ENCODE measurements at places on chromosomes 7 and 10.

- DNase-seq, result no peak
Measured at GRCh38 chr7:92042056-92042737, 92.1 kb downstream of the CYP51A1 start.

- no peak for DNase-seq
Measured at GRCh38 chr10:62075912-62076311, 174.4 kb downstream of the ARID5B start.

GRCh38 chr7:40231796-40232195 lies 97.0 kb downstream of the SUGCT start:
- no peak for DNase-seq

DNA sequence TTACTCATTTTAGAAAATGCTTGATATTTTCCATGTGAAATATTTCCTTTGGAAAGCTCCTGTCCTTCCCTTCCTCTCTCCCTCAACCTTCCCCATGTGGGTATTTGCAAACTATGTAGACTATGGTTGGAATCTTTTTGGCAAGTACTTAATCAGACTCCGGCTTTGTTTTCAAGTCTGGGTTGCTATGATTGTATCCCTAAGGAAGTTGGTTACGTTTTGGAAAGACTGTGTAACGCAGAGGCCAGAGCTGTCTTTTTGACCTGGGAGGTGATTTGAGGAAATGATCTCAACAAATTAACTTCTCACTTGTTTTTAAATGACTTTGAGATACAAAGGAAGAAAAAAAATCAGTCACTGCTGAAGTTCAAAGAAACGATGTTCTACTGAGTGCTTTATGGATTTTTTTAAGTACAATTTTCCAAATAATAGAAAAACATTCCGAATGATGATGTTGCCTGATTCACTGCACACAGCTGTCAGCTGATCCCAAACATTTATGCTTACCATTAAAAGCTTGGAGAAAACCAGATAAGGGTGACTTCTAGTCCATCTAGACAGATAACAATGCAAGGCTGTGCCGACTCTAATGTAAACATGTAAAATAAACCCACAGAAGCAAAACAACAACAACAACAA lies 145.5 kb upstream of the CELF2 start:
- no peak for DNase-seq

- no peak for DNase-seq
Measured at GRCh38 chr10:130022511-130023299, 58.6 kb upstream of the EBF3 start.

DNA sequence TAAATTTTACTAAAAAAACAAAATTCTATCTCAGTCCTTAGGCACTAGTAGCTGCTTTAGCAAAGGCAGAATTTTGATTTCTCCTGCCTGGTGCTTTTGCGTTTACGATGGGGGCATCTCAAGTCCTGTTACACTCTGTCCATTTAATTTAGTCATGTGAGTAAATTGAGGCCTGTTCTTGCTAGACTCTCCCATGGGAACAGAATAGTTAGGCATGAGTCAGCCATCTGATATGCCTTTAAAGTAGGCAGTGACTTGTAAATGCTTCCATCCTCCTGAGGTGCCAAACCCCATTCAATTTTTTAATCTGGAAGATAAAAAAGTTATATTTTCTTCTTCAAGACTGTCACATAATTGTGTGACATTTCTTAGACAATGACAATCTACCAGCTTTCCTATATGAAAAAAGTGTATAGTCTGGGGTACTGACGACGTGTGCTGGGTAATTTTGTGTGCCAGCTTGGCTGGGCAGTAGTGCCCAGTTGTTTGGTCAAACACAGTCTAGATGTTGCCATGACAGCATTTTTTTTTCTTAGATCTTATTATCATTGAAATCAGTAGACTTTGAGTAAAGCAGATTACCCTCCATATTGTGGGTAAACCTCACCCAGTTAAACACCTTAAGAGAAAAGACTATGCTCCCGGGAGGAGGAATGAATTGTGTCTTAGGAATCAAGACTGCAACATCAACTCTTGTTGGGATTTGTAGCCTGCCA lies 603.4 kb downstream of the SORCS1 start:
- DNase-seq, result no peak

GRCh38 chr10:50392966-50393718 lies 141.8 kb upstream of the ASAH2 start:
- DNase-seq, result no peak

DNA sequence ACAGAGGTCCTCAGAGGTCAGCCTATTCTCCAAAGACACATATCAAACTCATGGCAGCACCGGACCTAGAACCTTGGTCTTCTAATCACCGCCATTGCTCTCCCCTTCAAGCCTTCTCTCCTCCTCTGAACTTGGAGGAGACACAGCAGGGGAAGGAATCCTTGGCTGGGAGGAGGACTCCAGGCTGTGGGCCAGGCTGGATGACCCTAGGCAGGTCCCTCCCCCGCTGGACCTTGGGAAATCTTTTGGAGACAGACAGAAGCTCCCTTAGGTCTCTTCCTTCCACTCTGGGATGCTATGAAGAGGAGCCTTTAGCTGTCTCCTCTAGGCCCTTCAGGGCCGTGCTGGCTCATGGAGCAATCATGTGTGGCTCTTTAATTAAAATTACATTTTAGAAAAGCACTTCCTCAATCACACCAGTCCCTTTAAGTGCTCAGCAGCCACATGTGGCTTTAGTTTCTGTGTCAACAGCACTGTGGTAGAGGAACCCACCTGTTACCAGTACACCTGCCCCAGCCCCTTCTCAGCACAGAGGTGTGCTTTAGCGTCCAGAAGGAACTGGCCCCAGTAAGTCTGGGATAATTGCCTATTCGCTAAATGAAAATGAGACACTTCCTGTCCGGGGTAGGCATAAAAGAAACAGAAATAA lies 238.2 kb downstream of the CELF2 start:
- DNase-seq, result peak; percentile 49

GRCh38 chr10:83881661-83882060 lies 257.6 kb upstream of the GHITM start:
- no peak for DNase-seq

- no peak for DNase-seq
Measured at GRCh38 chr7:103120362-103120761, 28.5 kb downstream of the NAPEPLD start.

GRCh38 chr7:116087291-116087690 lies 56.7 kb upstream of the TFEC start:
- DNase-seq, result no peak

GRCh38 chr7:29359482-29360093 lies 165.0 kb downstream of the CHN2 start:
- no peak for DNase-seq

DNA sequence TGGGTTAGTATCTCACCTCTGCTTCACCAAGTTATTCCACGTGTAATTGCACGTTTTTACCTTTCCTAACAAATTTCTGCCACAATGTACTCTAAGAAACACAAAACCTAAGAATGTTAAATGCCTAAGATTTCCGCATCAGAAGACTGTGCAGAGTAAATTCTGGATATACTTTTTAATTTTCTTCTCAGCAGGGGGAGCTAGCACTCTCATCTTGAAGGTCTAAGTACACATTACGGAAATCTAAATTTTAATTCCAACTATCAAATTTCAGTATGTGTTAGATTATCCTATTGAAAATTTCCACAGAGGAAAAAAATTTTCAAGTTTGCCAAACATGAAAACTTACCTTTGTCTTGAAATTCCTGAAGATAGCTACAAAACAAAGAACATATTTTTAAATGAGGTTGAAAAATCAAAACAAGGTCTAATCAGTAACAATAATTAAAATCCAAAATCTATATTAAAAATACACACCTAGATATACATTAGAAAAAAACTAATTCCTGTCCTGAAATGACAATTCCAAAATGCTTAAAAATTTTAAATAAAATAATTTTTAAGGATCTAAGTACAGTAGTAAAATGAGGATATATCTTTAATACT lies 10.5 kb downstream of the SKAP2 start:
- DNase-seq, result no peak

DNA sequence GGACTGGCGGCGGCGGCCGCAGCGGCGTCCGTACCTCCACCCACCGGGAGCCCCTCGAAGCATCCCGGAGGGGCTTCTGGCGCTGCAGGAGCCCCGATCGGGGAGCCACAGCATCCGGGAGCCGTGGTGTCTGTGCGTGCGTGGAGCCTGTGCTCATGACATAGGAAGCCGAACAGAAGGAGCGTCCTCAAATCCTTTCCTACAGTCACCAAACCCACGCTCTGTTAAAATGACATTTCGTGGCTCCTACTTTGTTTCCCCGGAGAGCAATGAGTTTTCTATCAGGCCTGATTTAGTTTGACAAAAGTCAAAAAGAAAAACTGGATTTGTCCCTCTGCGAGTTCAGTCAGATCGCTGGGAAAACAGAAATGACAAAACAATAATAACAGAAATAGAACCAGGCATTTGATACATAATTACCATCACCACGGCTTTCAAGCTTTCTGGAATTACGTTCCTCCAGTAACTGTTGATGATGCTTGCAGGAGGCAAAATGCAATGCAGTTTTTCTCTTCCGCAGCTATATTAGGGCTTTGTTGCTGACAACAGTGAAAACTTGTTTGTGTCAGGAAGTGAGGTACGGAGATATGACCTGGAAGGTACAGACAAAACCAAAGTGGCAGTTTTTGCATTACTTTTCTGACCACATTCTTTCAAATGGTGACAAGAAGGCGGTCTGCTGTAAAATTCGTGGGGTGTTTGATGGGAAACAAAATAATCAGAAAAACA lies 219.3 kb upstream of the MKLN1 start:
- DNase-seq, result no peak

- no peak for DNase-seq
Measured at GRCh38 chr10:88472540-88472939, 110.6 kb downstream of the RNLS start.

GRCh38 chr7:490461-491291 lies 29.0 kb downstream of the PDGFA start:
- DNase-seq, result no peak

GRCh38 chr10:131891196-131891928 lies 9.4 kb upstream of the PPP2R2D start:
- no peak for DNase-seq

DNA sequence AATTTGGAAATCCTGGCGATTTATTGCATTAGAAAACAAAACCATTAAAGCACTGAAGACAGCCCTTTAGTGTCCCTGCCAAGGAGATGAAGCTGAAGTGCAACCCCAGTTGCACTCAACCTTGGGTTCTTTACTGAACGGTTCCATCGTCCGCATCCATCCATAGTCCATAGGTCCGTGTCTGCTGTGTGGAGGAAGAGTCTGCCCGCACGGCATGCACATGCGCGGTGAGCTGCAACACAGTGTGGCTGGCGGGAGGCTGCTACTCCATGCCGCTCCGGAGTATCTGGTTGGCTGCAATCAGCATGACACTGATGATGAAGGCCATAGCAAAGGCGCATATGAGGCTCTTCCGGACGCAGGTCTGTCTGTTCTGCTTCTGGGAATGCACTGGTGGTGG lies 624.6 kb downstream of the CALN1 start:
- DNase-seq, result no peak

DNA sequence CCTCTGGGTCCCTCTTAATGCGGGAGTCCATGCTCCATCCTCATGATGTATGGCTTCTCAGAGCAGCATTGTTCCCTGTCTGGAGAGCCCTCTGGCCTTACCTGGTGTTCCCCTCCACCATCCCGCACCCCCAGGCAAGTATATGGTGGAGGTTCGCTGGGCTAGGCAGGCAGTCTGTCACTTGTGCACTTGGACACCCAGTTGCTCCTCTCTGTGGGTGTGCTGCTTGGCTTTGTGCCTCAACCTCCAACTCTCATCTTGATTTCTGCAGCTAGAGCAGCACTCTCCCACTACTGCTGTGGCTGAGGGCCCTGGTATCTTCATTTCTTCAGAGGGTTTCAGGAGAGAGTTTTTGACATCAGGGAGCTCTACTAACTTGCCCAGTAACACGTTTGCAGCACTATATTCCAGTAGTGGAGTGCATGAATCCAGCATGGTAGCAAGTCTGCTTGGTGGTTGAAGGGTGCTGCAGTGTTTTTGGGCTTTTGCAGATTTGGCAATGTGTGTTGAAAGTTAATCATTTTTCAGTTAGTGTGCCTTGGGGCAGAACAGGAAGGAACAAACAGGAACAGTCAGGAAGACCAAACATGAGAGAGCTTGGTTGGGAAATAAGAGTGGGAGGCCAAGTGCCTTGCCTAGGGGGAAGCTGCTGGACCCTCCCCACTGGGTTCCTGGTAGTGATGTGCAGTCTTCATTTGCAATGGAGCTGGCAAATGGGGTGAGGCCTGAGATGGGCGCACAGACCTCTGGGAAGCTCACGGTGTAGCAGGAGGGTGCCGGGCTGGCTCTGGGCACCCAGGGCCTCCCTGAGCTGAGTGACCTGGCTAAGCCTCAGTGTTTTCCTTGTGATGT lies 37.4 kb downstream of the TSPAN14 start:
- DNase-seq, result no peak

- no peak for DNase-seq
Measured at GRCh38 chr10:79493806-79494205, 18.5 kb upstream of the EIF5AL1 start.

DNA sequence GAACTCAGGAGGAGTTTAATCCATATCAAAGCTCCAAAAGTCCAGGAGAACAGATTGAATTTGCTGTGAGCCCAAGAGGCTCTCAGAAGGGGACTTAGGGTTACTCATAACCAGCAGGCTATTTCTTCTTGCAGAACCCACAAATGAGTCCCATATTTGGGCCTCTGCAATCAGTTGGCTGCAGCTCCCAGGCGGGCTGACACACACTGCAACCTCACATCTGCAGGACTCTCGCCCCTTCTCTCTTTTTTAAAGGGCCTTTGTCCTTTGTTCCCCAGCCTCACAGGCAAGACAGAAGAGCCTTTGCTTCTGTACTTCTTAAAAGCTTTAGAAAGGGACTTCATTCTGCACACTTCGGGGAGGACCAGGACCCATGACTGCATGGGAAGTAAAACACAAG lies 26.7 kb downstream of the CREB3L2 start:
- DNase-seq, result no peak
